OCI-LY7 (cell line): ENCODE measurements at places on chromosomes 5 and 9.

- DNase-seq: no peak
These were observed 1.5 kb upstream of the PBX3 start for GRCh38 chr9:125745682-125746016.

DNA sequence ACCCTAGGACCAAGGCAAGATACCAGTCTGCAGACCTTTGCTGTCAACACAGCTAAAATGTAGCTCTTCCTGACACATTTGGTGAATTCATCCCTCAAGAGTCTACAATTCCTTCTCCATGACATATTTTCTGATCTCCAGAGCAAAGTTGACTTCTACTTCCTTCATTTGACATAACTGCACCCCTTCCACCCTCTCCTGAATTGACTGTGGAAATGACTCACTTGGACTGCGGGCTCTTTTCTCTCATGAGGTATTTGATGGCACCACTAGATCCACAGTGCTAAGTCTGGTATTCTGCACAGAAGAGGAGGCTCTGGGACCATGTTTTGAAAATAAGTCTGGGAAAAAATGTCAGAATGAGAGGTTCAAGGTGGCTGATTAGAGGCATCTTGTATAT, 338.4 kb upstream of the TRPC7 start:
- DNase-seq: no peak

GRCh38 chr5:178490935-178491652, 99.1 kb downstream of the COL23A1 start:
- no peak for DNase-seq

DNA sequence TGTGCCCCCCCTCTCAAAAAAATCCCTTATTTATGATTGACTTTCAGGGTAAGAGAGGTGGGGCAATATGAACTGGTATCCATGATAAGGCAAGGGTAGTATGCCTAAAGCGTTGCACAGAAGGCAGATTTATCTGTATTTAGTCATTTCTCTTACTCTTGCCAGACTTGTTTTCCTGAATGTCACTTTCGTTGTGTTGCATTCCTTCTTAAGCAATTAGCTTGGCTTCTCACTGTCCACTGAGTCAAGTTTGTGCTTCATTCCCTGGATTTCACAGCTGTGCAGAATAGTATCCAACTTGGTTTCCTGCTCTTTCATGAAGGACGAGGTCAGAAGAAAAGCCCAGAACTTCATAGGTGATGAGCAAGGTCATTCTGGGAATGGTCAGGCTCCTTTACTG, 301.5 kb upstream of the ACTBL2 start:
- no peak for DNase-seq

DNA sequence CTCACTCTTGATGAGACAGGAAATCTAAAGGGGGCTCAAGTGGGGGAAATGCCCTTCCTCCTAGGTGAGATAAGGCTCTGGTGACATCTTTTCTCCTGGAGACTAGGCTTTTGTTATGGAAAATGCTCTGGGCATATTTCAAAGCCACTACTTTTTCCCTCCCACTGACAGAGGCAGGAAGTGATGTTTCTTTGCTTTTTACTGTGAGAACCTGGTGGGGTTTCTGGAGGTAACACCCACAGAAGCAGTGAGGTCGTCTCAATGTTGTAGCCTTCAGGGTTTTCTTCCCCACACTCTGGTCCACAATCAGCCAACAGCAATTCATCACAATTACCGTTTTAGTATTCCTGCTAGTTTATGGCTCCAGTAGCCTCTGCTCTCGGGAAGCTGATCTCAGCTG, 41.4 kb upstream of the FAM240B start:
- no peak for DNase-seq

DNA sequence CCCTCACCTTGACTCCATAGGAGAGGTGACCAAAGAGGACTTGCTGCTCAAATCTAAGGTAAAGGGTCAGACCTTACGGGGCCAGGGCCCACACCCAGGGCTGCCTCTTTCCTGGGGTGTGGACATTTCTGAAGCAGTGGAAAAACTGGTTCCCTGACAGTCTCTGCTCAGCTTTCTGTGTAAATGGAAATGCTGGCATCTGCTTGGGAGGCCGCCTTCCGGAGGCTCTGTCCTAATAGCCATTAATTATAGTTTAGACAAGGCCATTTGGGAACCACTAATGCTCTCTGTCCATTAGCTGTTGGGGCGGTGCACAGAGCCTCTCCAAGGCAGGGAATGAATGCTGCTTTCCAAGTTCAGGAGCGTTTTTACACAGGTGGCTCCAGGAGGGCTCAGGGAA, 17.3 kb downstream of the USP20 start:
- no peak for DNase-seq

- no peak for DNase-seq
These were observed 554.1 kb downstream of the MAT2B start for GRCh38 chr5:164059471-164059870.

- DNase-seq: no peak
These were observed 123.9 kb downstream of the ADAMTS2 start for GRCh38 chr5:179221196-179221876.

GRCh38 chr9:78118742-78119473, 87.3 kb upstream of the GNAQ start:
- DNase-seq: peak; percentile 21

DNA sequence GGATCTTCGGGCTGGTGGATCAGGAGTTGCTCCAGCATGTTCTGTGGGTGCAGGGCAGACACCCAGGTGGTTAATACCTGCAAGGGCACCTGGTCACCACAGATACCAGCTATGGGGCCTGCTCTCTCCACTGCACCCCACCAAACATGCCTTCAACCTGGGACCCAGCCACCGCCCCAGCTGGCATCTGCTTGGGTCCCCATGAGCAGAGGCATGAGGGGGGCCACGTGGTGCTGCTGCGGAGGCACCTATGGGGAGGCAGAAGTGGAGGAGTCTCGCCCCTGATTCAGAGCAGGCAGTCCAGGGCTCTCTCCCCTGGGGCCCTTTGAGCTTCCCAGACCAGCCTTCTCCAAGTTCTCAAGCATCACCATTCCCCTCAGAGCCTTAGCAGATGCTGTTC, 2.9 kb downstream of the AK8 start:
- no peak for DNase-seq

DNA sequence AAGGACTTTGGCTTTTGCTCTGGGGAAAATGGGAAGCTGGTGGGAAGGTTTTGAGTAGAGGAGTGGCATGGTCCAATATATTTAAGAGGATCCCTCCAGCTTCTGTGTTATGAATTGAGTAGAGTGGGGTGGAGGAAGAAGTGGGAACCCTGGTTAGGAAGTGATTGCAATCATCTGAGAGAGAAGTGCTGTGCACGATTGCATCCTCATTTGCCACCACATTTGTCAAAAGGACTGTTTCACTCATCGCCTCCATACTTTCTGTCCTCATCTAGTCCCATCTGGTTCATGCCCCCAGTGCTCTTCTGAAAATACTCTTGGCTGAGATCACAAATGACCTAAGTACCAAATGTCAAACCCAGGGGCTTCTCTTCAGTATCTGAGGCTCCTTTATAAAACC, 192.1 kb downstream of the RAB3C start:
- DNase-seq: no peak

DNA sequence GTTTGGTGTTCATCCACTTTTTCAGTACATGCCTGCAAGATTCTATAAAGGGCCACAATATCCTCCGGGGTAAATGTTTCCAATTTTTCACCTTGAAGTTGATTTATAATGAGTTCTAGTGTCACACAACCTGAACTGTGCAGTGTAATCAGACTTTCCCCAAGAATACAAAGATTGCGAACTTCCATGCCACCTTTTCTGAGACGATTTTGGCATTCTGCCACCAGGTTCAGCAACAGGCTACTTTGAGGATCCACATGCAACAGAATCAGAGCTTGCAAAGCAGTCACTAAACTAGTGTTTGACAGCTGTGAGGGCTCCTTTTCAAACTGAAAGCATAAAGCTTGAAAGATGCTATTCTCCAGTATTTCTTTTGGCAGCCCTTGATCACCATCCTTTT, 1.6 kb downstream of the FASTKD3 start:
- DNase-seq: no peak

GRCh38 chr9:110986529-110986928, 51.7 kb downstream of the LPAR1 start:
- DNase-seq: no peak

- no peak for DNase-seq
These were observed 997 bp upstream of the CHD1 start for GRCh38 chr5:98929710-98930298.

DNA sequence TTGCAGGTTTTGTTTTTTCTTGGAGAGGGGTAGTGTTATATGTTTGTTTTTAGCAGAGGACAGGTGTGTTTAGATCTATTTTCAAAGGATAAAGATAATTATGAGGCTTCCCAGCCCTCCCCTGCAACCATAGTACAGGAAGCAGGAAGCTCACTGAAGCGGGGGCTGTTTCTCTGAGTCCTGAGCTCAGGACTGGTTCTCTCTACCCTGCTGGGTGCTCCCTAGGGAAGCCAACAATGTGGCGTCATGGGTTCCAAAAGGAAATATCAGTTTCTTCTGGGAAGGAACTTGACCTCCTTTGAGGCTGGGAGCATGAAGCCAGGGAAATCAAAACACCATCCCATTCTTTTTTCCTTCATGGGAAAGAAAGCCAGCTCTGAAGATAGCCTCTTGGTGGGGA, 62.2 kb downstream of the RAD23B start:
- no peak for DNase-seq

DNA sequence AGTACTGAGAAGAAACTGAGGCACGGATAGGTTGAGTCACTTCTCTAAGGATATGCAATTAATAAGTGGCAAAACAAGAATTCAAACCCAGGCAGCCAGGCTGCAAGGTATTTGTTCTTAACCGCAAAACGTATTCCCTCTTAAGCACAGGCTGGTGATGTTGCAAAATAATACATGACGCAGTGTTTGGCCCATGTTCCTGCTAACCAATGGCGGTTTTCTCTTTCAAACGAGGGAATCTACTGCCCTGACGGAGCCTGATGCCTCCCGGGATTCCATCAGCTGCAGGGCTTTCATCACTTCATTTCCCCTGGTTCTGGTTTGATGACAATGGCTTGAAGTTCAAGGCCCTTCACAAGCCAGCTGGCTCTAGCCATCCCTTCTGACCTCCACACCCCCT, 154.8 kb downstream of the SLIT3 start:
- DNase-seq: no peak

DNA sequence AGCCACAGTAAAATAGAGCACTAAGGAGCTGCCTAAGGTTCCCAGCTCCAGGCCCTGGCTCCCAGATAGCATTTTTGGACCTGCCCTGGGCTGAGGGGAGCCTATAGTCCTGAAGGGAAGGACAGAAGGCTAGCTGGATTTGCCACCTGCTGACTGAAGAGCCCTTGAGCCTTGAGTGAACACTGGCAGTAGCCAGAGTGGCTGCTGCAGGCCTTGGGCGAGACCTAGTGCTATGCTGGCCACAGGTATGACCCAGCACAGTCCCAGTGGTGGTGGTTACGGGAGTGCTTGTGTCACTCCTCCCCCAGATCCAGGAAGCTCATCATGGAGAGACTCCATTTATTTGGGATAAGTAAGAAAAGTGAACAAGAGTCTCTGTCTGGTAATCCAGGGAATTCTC, 10.3 kb upstream of the STX17 start:
- DNase-seq: no peak

- DNase-seq: no peak
These were observed 48.7 kb downstream of the ANKDD1B start for GRCh38 chr5:75659791-75660450.

- DNase-seq: no peak
These were observed 47.3 kb downstream of the RASGEF1C start for GRCh38 chr5:180161420-180162303.

- DNase-seq: no peak
These were observed 4.9 kb downstream of the MIER3 start for GRCh38 chr5:56947052-56947451.

- DNase-seq: no peak
These were observed 259.1 kb downstream of the SH3GL2 start for GRCh38 chr9:17837965-17838364.

DNA sequence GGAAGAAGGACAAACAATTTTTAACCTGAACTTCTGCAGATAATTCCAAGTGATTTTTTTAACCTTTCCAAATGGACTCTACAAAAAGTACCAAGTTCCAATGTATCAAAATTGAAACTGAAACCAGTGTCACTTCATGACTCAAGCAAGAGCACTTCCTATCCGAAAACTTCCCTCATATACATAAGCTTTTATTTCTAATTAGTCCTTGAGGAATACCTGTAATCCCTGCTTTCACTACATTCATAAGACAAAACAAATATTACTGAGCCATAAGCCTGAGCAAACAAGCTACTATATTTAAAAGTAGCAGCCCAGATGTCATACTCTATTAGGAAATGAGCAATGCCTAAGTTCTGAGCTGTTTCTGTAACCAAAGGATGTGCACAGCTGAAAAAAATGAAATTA, 224.4 kb downstream of the EBF1 start:
- peak; percentile 57 for DNase-seq

DNA sequence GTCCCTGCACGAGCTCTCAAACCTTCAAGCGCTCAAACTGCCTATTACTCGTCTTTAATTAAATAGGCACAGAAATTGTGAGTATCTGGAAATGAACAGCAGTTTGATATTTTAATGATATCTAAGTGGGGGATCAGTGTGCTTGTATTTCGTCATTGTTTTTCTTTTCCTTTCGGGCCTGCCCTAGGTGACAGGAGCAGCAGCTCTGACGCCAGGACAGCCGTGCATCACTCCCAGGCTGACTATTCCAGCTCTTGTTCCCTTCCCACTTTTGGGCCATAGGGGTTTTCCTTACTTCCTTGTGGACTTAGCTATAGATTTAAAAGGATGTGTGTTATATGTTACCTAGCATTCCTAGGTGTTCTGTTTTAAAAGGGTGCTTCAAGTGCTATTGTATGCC, 9.5 kb downstream of the BNIP1 start:
- DNase-seq: no peak

DNA sequence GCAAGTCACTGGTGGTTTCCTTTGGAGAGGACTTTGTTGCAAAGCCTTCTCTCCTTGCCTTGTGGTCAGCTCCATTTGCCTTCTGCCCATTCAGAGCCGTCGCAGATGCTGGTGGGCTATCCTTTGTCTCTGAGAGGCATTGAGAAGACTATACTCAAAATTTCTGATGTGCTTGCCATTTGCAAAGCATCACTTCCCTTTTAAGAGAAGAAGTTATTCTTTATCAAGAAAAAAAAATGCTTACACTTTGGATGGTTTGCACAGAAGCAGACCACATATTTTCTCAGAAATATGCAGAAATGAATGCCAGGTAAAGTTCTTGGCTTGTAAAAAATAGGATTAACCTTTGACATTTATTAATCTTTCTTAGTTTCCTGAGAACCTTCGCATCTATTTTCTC, 195.8 kb upstream of the KLF4 start:
- DNase-seq: no peak

DNA sequence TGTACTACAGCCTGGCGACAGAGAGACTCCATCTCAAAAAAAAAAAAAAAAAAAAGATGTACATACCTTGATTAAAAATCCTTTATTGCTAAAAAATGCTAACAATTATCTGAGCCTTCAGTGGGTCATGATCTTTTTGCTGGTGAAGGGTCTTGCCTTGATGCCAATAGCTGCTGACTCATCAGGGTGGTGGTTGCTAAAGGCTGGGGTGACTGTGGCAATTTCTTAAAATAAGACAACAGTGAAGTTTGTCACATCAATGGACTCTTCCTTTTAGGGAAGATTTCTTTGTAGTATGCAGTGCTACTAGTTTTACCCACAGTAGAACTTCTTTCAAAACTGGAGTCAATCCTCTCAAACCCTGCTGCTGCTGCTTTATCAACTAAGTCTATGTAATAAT, 33.9 kb upstream of the OTULINL start:
- DNase-seq: no peak

GRCh38 chr5:122398016-122398415, 86.0 kb downstream of the SNCAIP start:
- no peak for DNase-seq

GRCh38 chr5:40879163-40879942, 29.9 kb upstream of the C7 start:
- DNase-seq: peak; percentile 47

GRCh38 chr5:616484-617039, 4.4 kb downstream of the CEP72 start:
- DNase-seq: no peak

- DNase-seq: no peak
These were observed 2.3 kb upstream of the POMT1 start for GRCh38 chr9:131500377-131500776.
